Activated CD8-positive, alpha-beta T cell treated with anti-CD3 and anti-CD28 coated beads, Interleukin-2, amount 10 ng/mL, durations not matched to agents 7 days and 5 days (primary cell): ENCODE measurements at places on chromosomes 3 and 15. TPM values are rescaled to one million over a fixed set of nuclear protein-coding genes. Genes with fewer than 3 reads are reported as not detected.

PROK2 gene
- total RNA-seq, result 0.24 TPM

SPESP1 gene
- total RNA-seq, result not detected

DNA sequence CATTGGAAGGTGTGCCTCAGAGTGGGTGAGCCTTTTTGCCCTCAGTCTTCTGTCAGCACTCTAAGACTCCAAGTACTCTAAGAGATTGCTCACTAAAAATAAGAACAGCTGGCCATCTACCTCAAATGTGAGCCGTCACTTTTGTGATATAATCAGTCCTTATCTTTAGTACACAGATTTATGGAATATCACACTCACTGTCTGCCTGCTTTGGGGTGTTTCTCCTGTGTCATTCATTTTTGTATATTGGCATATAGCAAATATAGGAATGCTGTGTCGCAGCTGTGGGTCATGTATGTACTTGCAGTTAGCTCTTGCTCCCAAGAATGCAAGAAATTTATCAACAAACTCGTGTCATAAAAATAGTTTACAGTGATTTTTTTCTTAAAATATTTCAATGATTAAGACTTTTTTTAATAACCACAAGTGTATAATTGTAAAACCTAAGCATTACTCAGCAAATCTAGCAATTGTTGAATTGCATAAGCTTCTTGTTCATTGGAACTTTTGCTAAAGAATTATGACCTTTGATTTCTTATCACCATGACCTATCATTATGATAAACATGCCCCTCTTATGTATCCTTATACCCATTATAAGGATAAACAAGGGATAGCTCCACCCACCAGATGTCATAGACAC, 18.8 kb downstream of the SETD5 start:
- no peak for DNase-seq
- H3K27ac ChIP-seq, result no peak overlapping the region
- no peaks in the 10 kb centered on the region for H3K27me3 ChIP-seq
- peaks cover 26% of the 10 kb centered on the region for H3K36me3 ChIP-seq
- no peak overlapping the region for H3K4me3 ChIP-seq
- H3K4me1 ChIP-seq, result peaks cover 30% of the 10 kb centered on the region

CHRFAM7A gene
- total RNA-seq, result 1.9 TPM

DNA sequence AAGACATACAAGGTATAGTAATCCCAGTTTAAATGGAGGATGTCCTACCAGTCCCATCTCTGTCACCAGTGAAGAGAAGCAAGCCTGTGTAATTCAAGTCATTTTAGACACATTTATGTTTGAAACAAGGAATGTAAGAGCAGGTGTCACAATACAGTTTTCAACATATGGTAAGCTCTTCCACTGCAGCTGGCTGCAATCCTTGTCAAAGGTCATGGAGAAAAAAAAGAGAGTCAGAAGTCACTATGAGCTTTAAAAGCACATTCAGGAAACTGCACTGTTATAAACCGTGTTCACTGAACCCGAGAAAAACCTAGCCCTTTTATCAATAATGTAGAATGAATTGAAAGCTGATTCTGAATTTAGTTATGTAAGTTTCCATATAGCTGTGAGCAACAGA, 206.4 kb downstream of the NAALADL2 start:
- no peaks in the 10 kb centered on the region for H3K4me1 ChIP-seq
- no peak overlapping the region for H3K4me3 ChIP-seq
- no peak overlapping the region for H3K27ac ChIP-seq
- H3K27me3 ChIP-seq, result no peaks in the 10 kb centered on the region
- DNase-seq, result no peak

- no peak for DNase-seq
- no peak overlapping the region for H3K27ac ChIP-seq
- no peaks in the 10 kb centered on the region for H3K36me3 ChIP-seq
- H3K27me3 ChIP-seq, result no peaks in the 10 kb centered on the region
- H3K4me1 ChIP-seq, result no peaks in the 10 kb centered on the region
These were observed 47.0 kb upstream of the RARB start for GRCh38 chr3:25381083-25381482.

GRCh38 chr3:80000022-80000421, 232.2 kb upstream of the ROBO1 start:
- DNase-seq, result no peak
- H3K27ac ChIP-seq, result no peak overlapping the region
- H3K4me1 ChIP-seq, result no peaks in the 10 kb centered on the region
- no peaks in the 10 kb centered on the region for H3K27me3 ChIP-seq
- no peak overlapping the region for H3K4me3 ChIP-seq
- H3K36me3 ChIP-seq, result no peaks in the 10 kb centered on the region

- no peaks in the 10 kb centered on the region for H3K36me3 ChIP-seq
- H3K4me1 ChIP-seq, result no peaks in the 10 kb centered on the region
- no peak for DNase-seq
- H3K27ac ChIP-seq, result no peak overlapping the region
- H3K27me3 ChIP-seq, result no peaks in the 10 kb centered on the region
These were observed 406.1 kb upstream of the ALCAM start for GRCh38 chr3:104960579-104960978.

DNA sequence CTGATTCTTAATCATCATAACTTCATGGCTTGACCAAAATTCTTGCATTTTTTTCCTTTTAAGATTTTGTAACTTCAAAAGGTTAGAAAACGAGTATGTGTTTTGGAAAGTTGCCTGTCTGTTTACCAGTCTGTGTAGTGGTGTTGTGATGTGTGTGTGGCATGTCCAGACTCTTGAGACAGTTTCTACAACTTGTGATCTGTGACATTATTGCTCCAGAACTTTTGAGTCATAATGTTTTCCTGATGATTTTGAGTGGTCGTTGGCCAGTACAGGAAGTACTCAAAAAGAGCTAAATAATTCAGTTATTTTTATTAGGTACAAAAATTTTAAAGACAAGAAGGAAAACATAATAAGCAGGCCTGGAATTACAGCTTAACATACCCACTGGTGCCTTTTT, 229.0 kb upstream of the C2CD4B start:
- no peak overlapping the region for H3K27ac ChIP-seq
- H3K4me1 ChIP-seq, result peaks cover 23% of the 10 kb centered on the region
- DNase-seq, result no peak
- peaks cover 27% of the 10 kb centered on the region for H3K27me3 ChIP-seq

PHLDB2 gene
- total RNA-seq, result 2.5 TPM

DNA sequence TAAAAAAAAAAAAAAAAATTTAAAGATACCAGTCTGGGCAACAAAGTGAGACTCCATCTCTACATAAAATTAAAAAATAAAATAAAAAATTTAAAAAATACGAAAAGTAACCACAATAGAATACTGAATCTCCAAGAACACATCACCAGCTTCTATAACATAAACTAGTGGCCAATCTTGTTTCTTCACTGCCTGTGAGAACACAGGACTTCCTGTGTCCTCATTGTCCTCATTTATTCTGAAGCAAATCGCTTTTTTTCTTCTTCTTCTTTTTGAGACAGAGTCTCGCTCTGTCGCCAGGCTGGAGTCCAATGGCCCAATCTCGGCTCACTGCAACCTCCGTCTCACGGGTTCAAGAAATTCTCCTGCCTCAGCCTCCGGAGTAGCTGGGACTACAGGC, 28.6 kb upstream of the RAB7A start:
- H3K4me1 ChIP-seq, result peaks cover 8% of the 10 kb centered on the region
- no peaks in the 10 kb centered on the region for H3K36me3 ChIP-seq
- H3K27me3 ChIP-seq, result peaks cover 12% of the 10 kb centered on the region

DNA sequence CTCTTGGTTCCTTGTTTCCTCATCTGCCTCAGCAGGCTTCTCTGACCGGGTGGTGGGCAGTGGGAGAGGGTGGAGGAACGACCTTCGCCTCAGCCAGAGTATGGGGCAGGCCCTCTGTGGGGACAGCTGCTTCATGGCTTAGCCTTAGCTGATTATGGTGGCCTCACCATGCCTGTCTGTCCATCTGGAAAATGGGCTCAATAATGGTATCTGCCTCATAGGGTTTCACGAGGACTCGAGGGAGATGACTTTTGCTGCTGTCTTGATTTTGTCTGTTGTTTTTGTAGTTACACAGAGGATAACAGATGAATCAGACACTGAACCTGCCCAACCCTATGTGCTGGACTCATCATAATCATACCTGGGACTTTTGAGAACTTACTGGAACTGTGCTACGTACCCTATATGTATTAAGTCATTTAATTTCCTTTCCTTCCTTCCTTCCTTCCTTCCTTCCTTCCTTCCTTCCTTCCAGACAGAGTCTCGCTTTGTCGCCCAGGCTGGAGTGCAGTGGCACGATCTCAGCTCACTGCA, 46.5 kb downstream of the CDC25A start:
- H3K27me3 ChIP-seq, result no peaks in the 10 kb centered on the region
- no peak overlapping the region for H3K4me3 ChIP-seq
- peaks cover 2% of the 10 kb centered on the region for H3K4me1 ChIP-seq
- no peak for DNase-seq
- no peak overlapping the region for H3K27ac ChIP-seq
- no peaks in the 10 kb centered on the region for H3K36me3 ChIP-seq

DNA sequence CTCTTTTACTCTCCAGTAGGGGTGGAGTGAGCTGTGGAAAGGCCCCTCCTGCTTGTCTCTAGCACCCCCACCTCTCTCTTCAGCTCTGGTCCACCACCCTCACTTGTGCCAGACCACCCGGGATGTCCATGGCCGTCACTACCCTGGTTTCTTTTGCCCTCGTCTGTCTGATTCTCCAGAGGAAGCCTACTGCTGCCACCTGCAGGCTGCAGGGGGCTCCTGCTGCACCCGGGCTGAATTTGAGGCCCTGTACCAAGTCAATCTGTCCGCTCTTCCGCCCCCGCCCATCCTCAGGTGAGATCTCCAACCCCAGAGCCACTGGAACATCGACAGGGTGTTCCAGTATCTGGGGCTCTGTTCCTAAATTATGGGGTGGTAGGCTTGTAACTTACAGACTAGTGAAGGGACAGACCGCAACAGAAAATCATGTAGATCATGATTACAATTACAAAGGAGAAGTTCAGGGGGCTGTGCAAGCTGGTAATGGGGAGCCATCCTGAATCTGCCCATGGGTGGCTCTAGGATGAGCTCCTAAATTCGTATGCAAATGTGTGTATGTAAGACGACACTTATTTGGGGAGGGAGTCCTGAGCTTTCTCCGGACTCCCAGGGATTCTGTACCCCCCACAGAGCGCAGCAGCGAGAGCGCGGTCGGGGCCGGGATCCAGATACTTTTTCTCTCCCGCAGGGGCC, 683 bp upstream of the UNC45A start:
- H3K36me3 ChIP-seq, result peaks cover 33% of the 10 kb centered on the region
- peak overlapping the region; percentile 95 for H3K27ac ChIP-seq
- DNase-seq, result peak; percentile 94
- H3K4me1 ChIP-seq, result peaks cover 57% of the 10 kb centered on the region
- H3K4me3 ChIP-seq, result peak overlapping the region; percentile 85

GRCh38 chr3:52535411-52536111, 844 bp upstream of the UQCC5 start:
- peaks cover 54% of the 10 kb centered on the region for H3K4me1 ChIP-seq
- DNase-seq, result no peak
- peak overlapping the region; percentile 97 for H3K27ac ChIP-seq
- peaks cover 20% of the 10 kb centered on the region for H3K36me3 ChIP-seq

ATP8B4 gene
- 39.2 TPM for total RNA-seq

DNA sequence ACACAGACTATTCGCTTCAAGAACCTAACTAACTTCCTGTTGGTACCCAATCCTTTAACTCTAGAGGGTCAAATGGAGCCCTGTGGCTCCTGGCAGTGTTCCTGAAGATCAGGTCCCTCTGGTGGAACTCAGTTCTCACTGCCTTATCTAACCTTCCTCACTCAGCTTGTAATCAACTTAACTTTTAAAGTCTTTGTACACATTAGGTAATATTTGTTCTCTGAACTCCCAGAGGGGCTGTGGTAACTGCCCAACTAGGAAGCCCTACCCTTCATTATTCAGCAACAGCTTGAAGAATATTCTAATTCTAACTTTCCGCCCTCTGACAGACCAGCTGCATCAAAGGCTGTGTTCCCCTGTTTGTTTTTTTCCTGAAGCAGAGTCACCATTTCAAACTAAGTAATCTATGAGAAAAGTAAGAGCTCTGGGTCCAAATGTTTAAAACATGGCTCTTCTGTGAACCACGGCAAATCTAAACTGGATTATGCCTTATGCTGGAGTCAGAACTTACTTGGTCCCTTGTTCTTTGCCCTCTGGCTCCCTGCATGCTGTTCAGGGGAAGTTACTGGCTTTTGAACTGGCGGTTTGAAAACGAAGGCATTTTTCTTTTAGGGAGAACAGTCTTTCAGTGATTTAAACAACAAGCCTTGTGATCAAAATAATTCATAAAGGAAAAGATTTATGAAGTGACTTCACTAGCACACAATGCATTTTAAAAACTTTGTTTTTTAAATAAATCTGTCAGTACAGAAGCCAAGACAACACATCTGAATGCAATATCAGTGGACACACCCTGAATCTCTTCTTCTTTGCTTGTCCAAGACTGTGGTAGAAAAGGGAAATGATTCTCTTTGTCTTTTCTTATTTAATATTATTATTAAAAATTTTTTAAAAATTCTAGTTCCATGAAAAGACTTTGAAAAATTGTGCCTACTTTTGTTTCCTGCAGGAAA, 365.6 kb downstream of the TIGIT start:
- peaks cover 2% of the 10 kb centered on the region for H3K36me3 ChIP-seq
- DNase-seq, result no peak
- H3K4me3 ChIP-seq, result no peak overlapping the region

GRCh38 chr15:86629409-86630356, 550.0 kb downstream of the AGBL1 start:
- no peaks in the 10 kb centered on the region for H3K36me3 ChIP-seq
- H3K27me3 ChIP-seq, result no peaks in the 10 kb centered on the region
- H3K4me1 ChIP-seq, result peaks cover 7% of the 10 kb centered on the region
- H3K27ac ChIP-seq, result no peak overlapping the region
- no peak overlapping the region for H3K4me3 ChIP-seq

DNA sequence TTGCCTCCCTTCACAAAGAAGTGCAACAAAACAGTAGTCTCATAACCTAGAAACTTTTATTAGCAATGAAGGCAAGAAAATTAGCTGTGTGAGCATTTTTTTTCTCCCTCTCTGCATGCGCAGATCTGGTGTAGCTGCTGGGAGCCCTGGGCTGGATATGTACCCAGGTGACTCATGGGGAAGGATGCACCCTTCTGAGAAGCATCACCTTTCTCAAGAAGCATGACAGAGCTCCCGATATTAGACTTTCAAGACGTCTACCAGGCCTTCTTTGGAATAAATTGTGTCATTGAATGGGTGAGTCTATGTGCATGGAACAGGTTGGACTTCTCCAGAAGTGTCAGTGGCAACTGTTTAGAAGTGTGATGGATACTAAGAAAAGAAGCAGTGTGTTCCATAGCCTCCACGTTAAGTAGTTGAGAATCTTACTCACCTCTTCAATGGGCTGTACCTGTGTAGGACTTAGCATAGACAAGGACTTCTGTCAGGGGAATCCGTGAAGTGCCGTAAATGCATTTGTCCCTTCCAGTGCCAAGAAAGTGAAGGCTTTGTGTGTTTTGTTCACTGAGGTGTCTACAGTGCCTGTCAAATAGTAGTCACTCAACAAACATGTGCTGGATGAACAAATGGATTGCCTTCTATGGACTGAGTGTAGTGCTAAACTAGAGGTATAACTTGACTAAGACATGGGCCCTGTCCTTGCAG, 47.7 kb upstream of the RASGRP1 start:
- H3K4me1 ChIP-seq, result peaks cover 62% of the 10 kb centered on the region
- DNase-seq, result peak; percentile 36
- H3K27ac ChIP-seq, result peak overlapping the region; percentile 98
- H3K27me3 ChIP-seq, result no peaks in the 10 kb centered on the region
- H3K36me3 ChIP-seq, result peaks cover 10% of the 10 kb centered on the region

- H3K27ac ChIP-seq, result no peak overlapping the region
- no peaks in the 10 kb centered on the region for H3K4me1 ChIP-seq
These were observed 7.8 kb upstream of the RFX7 start for GRCh38 chr15:56251315-56252095.
